Chondrocyte (in vitro differentiated cells): ENCODE measurements at places on chromosomes 7 and 10.
A peak's percentile ranks its signal among the peaks of the same experiment; 100 is the strongest.

DNA sequence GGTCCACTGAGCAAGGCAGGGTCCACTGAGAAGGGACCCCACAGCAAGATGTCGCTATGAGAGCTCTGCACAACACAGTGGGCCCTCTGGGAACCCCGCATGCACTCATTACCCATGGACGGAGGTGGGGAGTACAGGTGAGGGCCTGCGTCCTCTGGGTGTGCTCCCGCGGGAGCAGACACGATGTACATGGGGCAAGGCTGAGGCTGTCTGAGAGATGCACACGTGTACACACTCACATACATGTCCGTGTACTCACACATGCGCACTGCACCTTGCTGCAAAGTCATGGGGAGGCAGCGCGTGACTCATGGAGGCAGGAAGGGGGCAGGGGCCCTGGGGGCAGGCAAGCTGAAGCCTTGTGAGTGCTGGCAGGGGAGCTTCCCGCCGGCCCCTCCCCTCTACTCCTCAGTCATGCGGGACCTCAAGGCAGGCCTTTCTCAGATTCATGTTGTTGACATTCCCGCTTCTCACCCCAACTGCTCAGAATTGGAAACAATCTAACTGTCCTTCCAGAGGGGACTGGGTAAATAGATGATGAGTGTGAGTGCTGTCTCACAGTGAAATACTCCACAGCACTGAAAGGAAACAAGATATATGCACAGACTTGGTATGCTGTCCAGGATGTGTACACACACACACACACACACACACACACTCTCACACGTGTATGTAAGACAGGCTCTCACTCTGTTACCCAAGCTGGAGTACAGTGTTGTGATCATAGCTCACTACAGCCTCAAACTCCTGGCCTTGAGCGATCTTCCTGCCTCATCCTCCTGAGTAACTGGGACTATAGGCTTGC, 40.0 kb downstream of the GOLGA7B start:
- H3K36me3 ChIP-seq, result no peaks in the 10 kb centered on the region
- DNase-seq, result no peak
- H3K27me3 ChIP-seq, result no peaks in the 10 kb centered on the region
- H3K4me1 ChIP-seq, result peaks cover 35% of the 10 kb centered on the region

GRCh38 chr7:149791-150636, 42.4 kb upstream of the FAM20C start:
- no peak for DNase-seq
- no peak overlapping the region for H3K27ac ChIP-seq
- H3K36me3 ChIP-seq, result peaks cover 2% of the 10 kb centered on the region
- H3K4me1 ChIP-seq, result peaks cover 9% of the 10 kb centered on the region
- H3K4me3 ChIP-seq, result peak overlapping the region; percentile 94

DNA sequence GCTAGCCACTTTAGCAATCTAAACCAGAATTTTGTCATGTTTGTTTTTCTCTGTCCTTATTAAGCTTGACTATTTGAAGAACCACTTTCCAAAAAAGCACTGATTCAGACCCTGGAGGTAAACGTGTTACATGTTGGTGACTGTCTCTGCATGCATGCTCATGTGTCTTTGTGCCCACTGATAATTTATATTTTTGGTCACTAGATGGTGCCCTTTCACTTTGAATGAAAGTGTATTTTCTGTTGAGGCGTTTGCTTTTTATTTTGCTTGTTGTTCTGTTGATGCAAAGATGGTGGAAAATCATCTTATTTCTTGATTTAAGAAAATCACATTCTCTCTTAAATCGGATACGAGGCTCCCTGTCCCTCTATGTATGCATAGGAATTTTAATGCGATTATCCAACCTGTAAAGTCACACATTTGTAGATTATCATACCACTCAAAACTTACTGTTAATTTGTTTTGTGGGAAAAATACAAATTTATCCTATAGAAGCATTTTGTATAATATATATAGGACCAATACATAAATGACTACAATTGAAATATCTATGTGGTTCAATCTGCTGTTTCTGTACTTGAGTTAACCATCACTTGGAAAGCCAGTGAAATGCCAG, 269.3 kb downstream of the BICC1 start:
- no peak overlapping the region for H3K27ac ChIP-seq
- no peak for DNase-seq
- H3K4me1 ChIP-seq, result peaks cover 56% of the 10 kb centered on the region
- H3K4me3 ChIP-seq, result no peak overlapping the region
- peaks cover 5% of the 10 kb centered on the region for H3K36me3 ChIP-seq

DNA sequence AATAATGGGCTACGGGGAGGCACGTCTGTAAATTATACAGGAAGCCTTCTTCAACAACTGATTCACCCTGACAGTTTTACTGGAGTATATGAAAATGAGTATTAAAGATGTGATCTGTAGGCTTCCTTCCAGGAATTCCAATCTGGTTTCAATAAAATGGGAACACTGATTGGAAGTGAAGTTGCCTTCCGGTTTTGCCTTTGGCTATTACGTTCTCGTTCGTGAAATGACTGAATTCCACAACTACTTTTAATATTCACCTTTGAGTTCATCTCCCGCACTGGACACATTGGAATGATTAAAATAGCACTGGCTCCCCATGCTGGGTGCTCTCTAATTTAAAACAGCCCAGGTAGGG, 350.1 kb upstream of the MKI67 start:
- DNase-seq, result no peak
- no peaks in the 10 kb centered on the region for H3K36me3 ChIP-seq
- H3K27me3 ChIP-seq, result peaks cover 2% of the 10 kb centered on the region
- H3K4me3 ChIP-seq, result no peak overlapping the region
- H3K27ac ChIP-seq, result no peak overlapping the region

GRCh38 chr7:51299391-51300133, 17.0 kb downstream of the COBL start:
- H3K4me3 ChIP-seq, result no peak overlapping the region
- no peaks in the 10 kb centered on the region for H3K36me3 ChIP-seq
- peaks cover 4% of the 10 kb centered on the region for H3K4me1 ChIP-seq
- no peak overlapping the region for H3K27ac ChIP-seq
- H3K27me3 ChIP-seq, result peaks cover 7% of the 10 kb centered on the region

DNA sequence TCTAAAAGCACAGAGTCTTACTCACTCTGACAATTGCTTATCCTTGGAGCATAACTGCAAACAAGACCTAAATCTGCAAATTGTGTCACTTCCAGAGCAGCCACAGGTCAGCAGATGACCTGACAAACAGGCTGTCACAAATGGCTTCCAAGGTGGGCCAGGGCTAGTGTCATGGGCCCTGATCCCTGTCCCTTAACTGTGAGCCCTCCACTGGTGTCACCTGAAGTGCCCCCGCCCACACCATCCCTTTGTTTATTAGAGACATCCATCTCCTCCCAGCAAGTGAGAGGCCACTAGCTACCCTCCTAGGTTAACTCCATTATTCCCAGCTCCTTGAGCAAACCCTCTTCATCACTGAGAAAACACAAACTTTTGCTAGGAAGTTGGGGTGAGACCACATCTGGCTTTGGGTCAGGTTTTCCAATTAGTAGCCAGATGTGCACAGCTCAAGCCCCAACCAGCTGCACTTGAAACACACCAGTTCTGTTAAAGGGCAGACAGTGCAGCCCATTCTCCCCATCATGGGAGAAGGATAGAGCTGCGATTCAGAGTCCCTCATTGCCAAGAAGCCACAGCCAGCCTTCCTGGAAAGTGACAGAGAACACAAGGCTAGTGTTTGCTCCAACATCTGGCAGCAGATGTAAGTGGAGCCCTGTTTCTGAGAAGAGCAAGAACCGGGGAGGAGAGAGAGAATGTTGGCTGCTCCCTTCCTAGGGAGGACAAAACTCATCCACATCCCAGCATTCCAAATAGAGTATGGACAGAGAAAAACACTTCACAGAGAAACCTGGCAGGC, 75.7 kb upstream of the NANOS1 start:
- DNase-seq, result no peak
- no peak overlapping the region for H3K4me3 ChIP-seq
- peaks cover 4% of the 10 kb centered on the region for H3K4me1 ChIP-seq
- H3K27ac ChIP-seq, result no peak overlapping the region
- H3K27me3 ChIP-seq, result peaks cover 8% of the 10 kb centered on the region
- H3K36me3 ChIP-seq, result no peaks in the 10 kb centered on the region

DNA sequence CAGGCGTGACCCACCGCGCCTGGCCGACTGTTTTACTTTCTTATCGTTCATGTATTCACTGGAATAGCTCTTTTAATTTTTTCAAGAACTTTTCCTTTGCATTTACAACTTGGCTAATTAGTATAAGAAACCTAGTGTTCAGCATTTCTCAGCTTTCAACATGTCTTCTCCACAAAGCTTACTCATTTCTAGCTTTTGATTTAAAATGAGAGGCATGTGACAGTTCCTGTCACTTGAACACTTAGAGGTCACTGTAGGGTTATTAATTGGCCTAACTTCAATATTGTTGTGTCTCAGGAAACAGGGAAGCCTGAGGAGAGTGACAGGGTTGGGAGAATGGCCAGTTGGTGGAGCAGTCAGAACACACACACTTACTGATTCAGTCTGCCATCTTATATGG, 125.1 kb upstream of the GPR22 start:
- H3K27me3 ChIP-seq, result no peaks in the 10 kb centered on the region
- no peak overlapping the region for H3K27ac ChIP-seq

- H3K4me1 ChIP-seq, result no peaks in the 10 kb centered on the region
- no peaks in the 10 kb centered on the region for H3K36me3 ChIP-seq
- H3K27me3 ChIP-seq, result peaks cover 8% of the 10 kb centered on the region
Observed at GRCh38 chr10:5105626-5106025, 11.4 kb downstream of the AKR1C3 start.
